ENCODE measurements at places on chromosomes 4 and X.

GRCh38 chr4:15349531-15349935 is 78.3 kb upstream of the C1QTNF7 start:
- DNase-seq, result no peak

DNA sequence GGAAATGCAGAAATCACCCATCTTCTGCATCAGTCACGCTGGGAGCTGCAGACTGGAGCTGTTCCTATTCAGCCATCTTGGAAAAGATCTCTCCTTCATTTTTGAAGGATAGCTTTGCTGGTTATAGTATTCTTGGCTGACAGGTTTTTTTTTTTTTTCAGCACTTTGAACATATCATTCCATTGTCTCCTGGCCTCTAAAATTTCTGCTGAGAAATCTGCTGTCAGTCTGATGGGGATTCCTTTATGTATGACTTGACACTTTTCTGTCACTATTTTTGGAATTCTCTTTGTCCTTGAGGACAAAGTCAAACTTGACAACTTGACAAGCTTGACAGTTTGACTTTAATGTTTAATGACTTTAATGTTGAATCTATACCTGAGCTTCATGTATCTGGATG is 16.8 kb downstream of the HPGDS start:
- DNase-seq, result no peak

DNA sequence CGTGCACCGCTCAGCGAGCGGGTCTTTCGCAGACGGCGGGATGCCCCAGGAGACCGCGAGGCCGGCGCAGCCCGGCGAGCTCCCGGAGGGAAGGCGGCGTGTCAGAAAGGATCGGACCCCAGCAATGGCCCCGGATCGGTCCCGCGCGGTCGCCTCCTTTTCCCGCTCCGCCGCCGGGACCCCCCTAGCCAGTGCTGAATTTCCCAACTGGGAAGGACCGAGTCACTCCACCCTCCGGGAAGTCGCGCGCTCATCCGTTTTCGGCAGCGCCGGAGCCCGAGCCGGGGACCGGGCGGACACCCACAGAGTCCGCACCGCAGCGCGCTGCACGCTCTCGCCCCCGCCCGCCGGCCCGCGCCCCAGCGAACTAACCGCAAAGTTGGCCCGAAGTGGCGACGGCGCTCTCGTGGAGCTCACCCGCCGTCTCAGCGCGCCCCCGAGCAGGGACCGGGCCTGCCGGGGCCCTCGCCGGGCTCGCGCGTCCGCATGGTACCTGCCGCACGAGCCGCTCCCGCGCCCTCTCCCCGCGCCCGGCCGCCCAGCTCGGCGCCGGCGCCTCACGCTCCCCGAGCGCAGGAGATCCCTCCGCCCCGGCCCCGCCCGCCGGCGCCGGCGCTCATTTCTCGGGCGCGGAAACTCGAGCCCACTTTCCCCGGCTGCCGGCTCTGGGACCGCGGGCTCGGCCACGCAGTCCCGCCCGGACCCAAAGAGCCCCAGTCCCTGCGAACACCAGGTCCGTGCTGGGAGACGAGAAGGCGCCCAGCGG is at the start of gene FAT1:
Gene FAT1 (minus strand): TSS at position 565 of the 766 bp plus-strand sequence. CDS start 14,029 bp downstream, outside the sequence.
- no peak for DNase-seq

GRCh38 chr4:140673729-140674128 is 82.5 kb downstream of the TBC1D9 start:
- DNase-seq, result no peak

GRCh38 chrX:20739038-20739745 is 472.5 kb upstream of the RPS6KA3 start:
- no peak for DNase-seq

DNA sequence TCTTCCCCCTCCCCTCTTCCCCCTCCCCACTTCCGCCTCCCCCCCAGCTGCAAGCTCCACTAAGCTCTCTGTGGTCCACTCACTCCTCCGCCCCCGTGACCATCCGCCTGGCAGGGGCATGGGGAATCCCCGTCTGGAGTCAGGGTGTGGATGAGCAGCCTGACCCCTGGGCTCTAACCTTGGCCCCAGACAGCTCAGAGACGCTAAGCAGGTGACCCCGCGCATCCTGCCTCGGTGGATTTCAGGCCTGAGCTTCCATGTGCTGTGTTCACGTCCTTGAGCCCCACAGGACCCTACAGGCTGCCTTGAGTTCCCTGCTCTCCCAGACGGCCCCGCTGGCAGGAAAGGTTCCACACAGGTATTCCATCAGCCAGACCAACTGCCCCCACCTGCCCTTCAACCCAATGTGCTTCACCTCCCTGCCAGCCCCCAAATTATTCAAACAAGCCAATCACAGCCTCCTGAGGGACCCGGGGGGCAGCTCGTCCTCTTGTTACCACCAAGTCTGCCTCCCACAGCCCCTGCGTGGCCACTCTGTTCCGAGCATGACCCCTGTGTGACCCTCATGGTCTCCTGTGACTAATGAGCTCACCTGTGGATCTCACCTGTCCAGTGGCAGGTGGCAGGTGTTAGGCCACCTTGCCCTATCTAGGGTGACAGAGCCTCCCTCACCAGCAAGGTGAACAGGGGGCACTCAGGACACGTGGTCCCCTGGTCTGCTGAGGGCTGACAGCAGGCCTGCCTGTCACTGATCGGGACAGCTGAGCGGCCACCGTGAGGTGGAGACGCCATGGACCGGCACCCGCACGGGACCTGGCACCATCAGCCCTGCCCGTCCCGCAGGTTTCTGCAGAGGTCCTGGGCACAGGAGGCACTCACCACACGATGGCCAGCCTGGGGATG is 73.2 kb upstream of the MXD4 start:
- no peak for DNase-seq

- no peak for DNase-seq
Measured at GRCh38 chr4:78534286-78534955, 17.1 kb upstream of the ANXA3 start.

DNA sequence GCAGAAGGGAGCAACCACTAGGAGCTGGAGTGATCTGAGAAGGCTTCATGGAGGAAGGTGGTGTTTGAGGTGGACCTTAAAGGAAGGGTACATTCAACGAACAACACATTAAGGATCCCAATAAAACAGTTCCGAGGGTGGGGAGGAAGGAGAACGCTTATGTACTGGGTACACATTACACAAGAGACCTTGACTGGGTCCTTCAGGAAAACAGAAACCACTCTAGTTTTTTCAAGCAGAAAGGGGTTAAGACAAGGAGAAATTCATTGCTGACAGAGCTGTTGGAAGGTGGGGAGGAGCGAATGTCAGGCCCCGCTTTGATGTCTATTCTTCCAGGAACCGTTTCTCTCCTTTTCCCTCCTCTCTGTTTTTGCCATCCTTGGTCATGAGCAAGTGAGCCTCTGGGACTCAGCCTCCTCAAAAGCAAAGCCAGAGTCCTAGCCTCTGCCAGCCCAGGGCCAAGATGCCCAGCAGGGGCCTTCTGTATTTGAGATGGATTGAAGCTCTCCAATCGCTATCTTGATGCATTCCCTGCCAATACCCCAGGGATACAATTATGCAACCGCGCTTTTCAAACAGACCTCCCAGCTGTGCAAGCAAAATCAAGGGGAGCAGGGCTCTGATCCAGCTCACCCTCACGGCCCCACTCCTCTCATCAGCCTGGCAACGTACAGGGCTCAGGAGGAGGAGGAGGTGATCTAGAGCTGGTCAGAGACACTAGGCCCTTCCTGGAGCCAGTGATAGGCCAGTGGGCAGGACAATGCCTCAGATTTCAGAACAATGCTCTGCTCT is 48.4 kb downstream of the ZBTB49 start:
- DNase-seq, result no peak
